T follicular helper cell (primary cell): ENCODE measurements at places on chromosomes 3 and 15.

GRCh38 chr3:177777699-177778098 lies 580.4 kb upstream of the TBL1XR1 start:
- peak; percentile 7 for DNase-seq

GRCh38 chr3:51375571-51375970 lies 9.5 kb upstream of the MANF start:
- DNase-seq: no peak

DNA sequence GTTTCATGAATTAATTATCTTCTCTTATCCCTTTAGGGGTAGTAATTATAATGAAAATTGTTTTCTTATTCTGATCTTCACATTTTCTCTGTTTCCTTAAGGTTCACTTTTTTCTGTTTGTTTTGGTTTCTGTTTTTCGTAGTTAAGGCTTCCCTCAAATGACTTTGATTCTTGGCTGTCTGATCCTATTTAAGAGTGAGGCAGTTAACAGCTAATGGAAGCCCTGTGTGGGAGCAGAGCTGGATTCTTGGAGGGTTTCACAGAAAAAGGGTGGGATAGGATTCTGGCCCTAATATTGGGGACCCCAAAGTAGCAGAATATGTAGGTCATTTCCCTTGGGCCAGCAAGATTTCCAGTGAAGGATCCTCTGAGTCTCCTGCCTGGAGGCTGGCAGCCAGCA lies 6.8 kb upstream of the AMOTL2 start:
- DNase-seq: no peak

- DNase-seq: no peak
These were observed 269.8 kb downstream of the RYR3 start for GRCh38 chr15:33580526-33580925.

- no peak for DNase-seq
These were observed 10.3 kb downstream of the SEC13 start for GRCh38 chr3:10310578-10310977.

GRCh38 chr3:109643590-109643989 lies 306.2 kb upstream of the DPPA4 start:
- no peak for DNase-seq

DNA sequence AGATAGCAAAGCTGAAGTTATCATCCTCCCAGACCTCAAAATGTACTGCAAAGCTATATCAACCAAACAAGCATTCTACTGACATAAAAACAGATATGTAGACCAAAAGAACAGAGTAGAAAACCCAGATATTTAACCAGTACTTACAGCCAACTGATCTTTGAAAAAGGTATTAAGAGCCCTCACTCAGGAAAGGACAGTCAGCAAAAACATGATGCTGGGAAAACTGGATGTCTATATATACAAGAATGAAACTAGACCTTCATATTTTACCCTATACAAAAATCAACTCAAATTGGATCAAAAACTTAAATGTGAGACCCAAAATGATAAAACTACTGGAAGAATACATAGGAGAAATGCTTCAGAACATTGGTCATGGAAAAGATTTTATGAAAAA lies 87.5 kb upstream of the MME start:
- DNase-seq: no peak

DNA sequence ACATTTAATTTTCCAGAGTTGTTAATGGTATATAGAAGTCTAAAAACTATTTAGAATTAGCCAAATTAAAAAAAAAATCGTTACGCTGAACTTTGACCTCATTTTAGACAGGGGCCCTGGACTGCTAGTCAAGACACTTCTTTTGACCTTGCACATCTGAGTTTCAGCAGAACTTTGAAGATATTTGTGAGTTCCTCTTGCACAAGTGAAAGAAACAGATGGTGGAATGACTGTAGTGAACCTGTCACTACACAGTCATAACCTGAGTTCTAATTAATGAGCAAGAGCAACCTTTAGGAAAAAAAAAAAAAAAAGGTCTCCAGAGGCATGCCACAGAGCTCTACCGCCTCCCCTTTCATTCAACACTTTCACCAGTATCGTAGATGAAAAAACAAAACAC lies 5.3 kb downstream of the MYO5C start:
- DNase-seq: no peak

- peak; percentile 25 for DNase-seq
These were observed 60.3 kb downstream of the HEG1 start for GRCh38 chr3:124995460-124995994.

GRCh38 chr15:44501768-44502366 lies 35.1 kb upstream of the EIF3J start:
- DNase-seq: no peak

- no peak for DNase-seq
These were observed 31.8 kb downstream of the REC114 start for GRCh38 chr15:73474785-73475184.

- DNase-seq: no peak
These were observed 437.7 kb downstream of the SI start for GRCh38 chr3:164640591-164640990.

GRCh38 chr3:11477407-11477911 lies 166.3 kb downstream of the VGLL4 start:
- no peak for DNase-seq

- no peak for DNase-seq
These were observed 76.7 kb downstream of the ARNT2 start for GRCh38 chr15:80480909-80481308.

- no peak for DNase-seq
These were observed 68.5 kb upstream of the SLC2A2 start for GRCh38 chr3:171095063-171095462.

GRCh38 chr3:182523836-182524235 lies 269.5 kb upstream of the ATP11B start:
- no peak for DNase-seq

GRCh38 chr3:168248383-168249204 lies 152.9 kb upstream of the GOLIM4 start:
- DNase-seq: no peak

DNA sequence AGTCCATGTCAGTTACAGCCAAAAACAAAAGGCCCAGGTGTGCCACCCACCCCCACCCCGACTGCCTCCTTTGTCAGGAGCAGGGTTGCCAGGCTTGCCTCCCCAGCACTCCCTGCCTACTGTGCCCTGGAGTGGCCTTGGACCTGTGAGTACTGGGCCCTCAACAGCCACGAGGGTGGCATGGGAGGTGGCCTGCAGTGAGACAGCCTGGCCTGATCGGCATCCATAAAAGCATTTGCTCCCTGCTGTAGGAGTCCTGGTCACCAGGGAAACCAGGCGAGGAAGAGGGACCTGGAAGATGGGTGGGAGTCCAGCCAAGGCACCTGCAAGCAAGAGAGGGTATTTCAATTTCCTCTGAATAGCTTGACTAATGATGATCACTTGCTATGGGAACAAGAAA lies 56.4 kb upstream of the KCNMB2 start:
- no peak for DNase-seq

DNA sequence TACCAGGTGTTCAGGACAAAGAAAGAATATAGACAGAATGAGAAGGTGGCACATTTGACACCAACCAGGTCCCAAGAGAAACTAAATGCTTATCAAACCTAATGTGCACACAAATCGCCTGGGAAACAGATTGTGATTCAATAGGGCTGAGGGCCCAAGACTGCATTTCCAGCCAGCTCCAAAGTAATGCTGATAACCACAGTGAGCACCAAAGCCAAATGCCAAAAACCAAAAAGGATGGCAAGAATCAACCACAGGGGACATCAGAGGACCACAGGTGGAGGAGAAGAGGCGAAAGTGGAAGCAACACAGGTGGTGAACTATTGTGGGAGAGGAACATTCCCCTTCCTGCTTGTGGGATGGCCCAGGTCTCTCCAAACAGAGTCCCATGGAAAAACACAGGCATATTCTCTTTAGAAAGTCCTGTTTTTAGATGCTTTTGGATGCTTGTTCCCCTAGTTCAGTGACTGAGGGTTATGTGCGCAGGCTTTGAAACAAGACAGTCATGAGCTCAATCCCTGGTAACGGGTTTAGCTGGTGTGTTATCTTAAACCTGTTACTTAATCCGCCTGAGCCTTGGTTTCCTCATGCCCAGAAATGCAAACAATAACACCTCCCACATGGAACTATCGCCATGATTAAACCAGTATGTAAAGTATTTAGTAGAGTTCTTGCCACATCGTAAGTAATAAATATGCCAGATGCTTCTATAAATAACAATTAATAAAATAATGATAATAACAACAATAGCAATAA lies 241.7 kb downstream of the ATP8B4 start:
- DNase-seq: no peak

DNA sequence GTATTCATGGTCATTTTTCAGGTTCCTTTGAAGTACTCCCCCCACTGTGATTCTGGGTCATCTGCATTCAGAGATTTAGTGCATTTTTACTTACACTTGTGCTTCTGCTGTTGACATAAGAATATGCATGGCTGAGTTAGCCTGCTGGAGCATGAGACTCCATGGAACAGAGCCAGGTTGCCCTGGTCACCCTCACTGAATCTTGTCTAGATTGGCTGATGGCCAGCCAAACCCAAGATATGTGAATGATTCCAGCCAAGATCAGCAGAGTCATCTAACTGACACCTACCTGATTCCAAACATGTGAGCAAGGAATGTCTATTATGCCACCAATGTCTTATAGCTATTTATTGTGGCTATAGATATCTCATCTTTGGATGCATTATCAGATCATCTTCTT lies 25.1 kb downstream of the DTWD1 start:
- no peak for DNase-seq

DNA sequence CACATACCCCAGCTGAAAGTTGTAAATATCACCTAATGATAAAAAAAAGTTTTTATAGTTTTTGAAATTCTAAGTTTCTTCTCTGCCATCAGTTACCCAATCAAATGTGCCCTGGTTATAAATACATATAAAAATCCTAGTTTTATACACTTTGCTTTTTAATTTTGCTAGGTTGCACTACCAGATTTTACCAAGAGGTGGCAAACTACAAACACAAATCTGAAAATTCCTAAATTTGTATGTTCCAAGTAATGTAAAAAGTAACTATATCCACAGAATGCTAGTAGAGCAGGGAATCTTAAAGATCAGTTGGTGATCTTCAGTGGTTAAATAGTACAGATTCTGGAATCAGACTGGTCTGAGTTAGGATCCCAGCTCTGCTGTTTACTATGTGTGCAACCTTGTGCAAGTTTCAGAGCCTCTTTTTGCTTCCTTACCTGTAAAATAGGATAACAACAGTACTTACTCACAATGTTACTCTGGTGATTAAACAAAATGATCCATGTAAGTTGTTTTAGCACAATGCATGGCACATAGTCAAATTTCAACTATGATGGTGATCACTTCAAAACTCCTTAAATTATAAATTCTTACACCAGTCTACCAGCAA lies 11.0 kb downstream of the TRPM7 start:
- DNase-seq: no peak

GRCh38 chr3:45802146-45802545 lies 5.8 kb upstream of the SLC6A20 start:
- DNase-seq: no peak

DNA sequence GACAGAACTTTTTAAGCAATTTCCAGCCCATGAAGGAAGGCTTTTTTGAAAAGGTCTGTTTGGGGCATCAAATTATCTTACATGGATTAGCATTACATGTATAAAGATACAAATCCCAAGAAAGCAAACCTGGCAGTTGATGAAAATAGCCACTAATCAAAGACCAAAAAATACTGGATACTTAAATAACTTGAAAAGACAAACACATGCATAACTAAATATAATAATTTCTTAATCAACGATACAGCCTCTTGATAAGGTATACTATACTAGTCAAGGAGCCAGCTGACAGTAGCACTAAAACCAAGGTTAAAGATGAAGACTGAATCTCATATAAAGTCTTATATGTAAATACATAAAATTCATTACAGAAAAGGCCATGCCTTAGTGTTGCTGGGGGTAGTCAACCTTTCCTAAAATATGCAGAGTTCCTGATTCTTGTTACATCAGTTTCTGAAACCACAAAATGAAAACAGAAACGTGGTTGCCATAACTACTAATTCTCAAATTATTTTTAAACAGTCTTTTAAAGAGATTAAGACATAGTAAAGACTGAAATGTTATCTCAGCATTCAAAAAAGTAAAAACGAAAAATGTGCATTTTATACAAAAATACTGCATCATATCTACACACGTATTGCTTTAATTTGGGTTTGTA lies 2.0 kb downstream of the ANKRD28 start:
- no peak for DNase-seq

GRCh38 chr15:65326818-65327217 lies 22.3 kb downstream of the RNU5B-1 start:
- DNase-seq: no peak

DNA sequence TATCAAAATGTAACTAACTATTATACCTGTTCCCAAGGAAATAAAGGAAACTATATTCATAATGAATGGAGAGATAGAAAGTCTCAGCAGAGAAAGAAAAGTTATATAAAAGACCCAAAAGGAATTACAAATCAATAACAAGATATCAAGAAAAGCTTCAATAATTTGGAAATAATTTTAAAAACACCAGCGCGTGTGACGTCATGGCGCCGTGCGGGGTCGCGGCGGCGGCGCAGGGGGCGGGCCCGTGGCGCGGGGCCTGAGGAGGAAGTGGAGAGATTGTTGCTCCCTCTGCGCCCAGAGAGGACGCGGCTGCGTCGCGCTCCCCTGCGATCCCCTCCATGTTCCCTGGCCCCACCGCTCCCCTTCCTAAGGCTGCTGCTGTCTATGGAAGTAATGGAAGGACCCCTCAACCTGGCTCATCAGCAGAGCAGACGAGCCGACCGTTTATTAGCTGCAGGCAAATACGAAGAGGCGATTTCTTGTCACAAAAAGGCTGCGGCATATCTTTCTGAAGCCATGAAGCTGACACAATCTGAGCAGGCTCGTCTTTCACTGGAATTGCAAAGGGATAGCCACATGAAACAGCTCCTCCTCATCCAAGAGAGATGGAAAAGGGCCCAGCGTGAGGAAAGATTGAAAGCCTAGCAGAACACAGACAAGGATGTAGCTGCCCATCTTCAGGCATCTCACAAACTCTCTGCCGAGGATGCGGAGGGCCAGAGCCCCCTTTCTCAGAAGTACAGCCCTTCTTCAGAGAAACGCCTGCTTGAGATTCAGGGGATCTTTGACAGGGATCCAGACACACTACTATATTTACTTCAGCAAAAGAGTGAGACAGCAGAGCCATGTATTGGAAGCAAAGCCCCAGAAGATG lies 4.1 kb downstream of the XCR1 start:
- DNase-seq: no peak

DNA sequence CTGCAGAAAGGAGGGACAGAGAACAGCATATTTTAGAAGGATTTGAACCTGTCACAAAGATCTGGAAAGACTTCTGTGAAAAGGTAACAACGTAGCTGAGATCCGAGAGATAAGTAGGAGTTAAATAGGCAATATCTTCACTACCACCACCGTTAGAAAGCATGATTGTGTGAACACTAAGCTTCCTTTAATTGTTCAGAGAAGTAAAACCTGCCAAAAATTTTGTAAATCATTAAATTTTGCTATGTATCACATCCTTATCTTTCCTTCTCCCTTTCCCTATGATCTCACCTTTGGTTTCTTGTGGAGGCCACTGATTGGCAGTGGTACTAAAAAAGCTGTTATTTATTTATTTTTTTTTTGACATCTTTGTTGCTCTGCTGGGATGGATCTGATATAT lies 346.9 kb downstream of the NLGN1 start:
- DNase-seq: no peak

GRCh38 chr15:31252171-31252785 lies 74.4 kb upstream of the KLF13 start:
- no peak for DNase-seq
